ENCODE measurements at places on chromosomes 12 and 14.

DNA sequence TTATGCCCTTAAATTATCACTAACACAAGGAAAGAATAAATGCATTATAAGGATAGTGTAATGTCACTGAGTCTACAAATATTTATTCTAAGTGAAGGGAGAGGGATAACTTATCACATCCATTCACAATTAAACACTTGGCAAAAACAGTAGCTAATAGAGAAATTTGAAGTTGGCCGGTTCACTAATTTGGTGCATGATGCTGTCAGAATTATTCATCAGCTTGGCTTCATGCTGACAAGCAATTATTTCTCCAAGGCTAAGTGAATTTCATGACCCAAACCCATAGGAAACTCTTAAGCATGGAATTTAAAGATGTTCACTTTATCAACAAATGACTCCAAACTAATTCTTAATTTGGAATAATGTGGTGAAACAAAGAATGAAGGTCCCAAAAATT lies 25.0 kb upstream of the NR1H4 start:
- no peak for DNase-seq

DNA sequence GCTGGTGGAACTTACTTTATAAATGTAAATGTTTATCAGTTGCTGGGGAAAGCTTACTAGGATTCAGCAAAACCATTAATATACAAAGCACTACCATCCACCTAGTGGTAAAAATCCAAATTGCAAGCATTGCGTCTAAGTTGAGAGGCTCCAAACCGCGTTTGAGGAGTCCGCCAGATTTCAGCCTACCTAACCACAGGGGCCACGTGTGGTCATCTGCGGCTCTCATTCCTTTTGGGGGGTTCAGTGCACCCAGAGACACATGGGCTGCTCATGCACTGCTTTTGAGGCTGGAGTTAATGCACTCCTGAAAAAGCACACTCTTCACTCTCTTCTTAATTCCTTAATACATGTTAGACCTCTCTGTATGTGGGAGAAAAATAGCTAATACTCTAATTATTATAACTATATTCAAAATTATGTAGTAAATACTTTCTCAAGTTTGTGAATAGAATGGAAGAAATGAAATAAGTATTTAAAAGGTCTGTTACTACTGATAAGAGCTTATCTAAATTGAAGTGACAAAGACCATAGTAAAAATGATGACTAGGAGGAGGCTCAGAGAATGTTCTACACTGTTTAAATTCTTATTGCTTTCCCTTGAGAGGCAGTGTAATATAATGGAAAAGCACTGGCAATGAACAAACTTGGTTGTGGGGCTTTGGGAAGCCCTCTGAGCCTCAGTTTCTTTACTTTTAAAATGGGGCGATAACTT lies 41.4 kb upstream of the MANSC4 start:
- DNase-seq = no peak

DNA sequence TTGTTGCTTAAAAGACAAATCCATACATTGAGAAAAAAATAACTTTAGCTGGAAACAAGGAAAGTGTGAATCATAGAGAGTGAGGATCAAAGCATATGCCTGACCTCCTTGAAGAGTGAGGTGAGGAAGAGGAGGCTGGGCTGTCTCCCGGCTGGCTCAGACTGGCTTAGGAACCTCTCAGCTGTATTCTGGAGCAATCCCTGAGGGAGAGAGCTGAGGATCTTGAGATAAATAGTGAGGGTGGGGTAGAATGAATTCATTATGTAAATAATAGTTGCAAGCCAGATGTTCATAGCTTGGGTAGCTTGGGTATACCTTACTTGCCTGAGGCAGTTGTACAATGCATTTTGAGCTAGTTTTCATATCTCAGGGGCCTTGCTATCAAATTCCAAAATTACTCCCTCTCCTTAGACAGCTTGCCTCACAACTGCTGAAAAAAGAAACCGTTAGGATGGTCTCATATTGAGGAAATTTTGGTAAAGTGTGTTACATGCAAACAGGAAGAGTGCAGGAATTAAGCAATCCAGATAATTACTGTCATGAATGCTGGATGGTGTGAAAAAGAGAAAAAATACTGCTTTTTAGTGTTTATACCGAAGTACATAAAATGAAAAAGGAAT lies 30.5 kb upstream of the SLC15A5 start:
- no peak for DNase-seq

DNA sequence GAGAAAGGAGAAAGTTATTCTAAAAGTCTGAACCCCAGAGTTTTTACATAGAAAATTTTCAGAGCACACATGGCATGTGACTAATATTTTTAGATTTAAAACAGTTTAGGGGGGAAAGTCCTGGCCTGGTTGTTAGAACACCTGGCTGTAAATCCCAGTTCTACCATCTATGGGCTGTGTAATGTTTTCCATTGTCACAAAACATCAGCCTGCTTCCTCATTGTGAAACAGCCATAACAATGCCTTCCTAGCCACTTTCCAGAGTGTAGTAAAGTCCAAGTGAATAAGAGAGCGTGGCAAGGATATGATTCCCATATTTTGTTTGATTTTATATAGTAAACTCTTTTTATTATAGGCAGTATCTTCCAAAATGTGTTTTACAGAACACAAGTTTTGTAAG lies 310.0 kb upstream of the DCN start:
- DNase-seq = no peak

DNA sequence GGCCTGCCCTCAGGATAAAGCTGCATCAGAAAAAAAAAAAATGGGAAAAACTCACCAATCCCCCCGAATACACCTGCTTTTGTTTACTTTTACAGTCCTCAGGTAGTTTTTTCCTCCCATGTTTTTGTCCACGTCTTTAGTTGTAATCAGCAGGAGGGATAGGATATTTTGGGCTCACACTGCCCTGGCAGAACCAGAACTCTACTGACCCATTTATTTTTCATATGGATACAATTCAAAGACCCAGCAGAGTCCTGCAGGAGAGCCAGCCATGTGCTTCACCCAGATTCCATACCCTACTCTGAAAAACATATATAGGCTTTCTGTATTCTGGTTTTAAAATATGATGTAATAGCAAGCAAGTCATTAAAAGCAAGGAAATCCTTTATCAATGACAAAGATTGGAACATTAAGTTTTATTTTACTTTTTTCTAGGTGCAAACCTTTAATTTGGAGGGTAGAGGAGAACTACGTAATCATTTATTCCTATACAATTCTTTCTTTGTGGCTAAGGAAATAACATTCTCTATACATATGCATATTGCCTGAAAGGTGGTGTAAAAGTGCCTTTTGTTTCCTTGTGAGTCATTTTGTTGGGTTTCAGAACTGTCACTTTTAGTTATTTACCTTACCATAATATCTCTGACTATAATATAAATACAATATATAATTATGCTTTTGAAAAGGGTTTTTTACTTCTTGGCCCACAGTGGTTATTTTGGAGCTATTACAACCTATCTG lies 19.1 kb downstream of the DACT1 start:
- DNase-seq = no peak
